GDM1 (cell line): ENCODE measurements at places on chromosomes 3 and 15.
A peak's percentile ranks its signal among the peaks of the same experiment; 100 is the strongest.

GRCh38 chr3:179074656-179075055, 3.0 kb upstream of the ZMAT3 start:
- DNase-seq, result no peak

DNA sequence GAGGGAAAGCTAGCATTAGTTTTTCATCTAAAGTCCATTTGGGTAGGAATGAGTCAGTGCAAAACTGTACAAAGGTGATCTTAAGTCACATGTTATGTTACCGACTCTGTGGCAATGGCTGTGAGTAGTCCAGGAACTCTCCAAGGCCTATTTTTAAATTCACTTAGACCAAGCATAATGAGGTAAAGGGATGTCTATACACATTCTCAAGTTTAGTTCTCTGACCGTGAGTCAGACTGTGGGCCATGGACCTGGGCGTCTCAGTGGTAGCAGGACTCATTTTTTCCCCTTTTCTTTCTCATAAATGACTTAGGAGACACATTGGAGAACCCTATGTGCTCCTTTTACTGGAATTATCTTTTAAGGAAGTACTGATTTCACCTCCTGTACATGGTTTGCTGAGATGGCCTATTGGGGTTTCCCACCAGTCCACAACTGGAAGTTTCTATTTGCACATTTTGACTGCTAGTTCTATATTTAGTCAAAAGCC, 488.7 kb upstream of the TPRG1 start:
- DNase-seq, result no peak

GRCh38 chr15:90954712-90955623, at the start of gene RCCD1:
TSS of gene RCCD1 (plus strand) at chr15:90954884. CDS start at chr15:90956735, 1,851 bp downstream.
- peak; percentile 90 for DNase-seq

DNA sequence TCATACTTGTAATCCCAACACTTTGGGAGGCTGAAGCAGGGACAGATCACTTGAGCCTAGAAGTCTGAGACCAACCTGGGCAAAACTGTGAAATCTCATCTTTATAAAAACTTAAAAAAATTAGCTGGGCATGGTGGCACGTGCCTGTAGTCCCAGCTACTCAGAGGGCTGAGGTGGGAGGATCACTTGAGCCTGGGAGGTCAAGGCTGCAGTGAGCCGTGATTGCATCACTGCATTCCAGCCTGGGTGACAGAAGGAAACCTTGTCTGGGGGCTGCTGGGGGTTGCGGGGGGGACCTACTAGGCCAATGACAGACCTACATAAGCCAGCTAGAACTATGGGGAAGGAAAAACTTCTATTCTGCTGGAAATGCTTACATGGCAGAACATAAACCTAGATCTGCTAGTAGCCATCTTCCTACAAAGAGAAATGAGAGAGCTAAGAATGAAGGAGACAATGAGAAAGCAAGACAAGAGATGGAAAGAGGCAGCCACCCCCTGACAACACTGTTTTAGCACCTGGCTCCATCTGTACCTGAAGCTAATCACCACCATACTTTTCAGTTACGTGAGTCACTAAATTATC, 23.9 kb downstream of the FOXP1 start:
- no peak for DNase-seq

DNA sequence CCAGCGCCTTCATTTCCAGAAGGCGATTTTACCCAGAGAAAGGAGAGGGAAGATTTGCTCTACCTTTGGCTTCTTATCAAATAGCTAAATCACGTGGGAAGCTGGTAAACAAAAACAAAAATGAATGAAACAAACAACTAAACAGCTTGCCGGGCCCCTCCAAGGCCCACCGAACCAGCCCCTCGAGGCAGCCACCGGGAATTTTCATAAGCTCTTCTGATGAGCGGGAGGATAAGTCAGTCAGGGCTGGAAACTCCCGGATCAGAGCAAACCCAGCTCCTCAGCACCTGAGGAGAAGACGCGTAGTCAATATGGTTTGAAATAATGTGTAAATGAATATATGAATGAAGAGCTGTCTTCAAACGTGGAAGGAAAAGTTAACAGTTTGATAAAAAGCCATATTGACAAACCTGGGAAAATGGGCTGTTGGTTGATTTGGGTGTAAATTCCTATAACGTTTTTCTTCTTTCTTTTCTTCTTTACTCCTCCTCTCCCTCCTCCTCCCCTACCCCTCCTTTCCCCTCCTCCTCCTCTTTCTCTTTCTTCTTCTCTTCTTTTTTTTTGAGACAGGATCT, 10.7 kb downstream of the RPLP1 start:
- DNase-seq, result no peak

GRCh38 chr3:182349051-182349450, 444.3 kb upstream of the ATP11B start:
- no peak for DNase-seq

GRCh38 chr15:83644439-83644838, 9.5 kb upstream of the ADAMTSL3 start:
- DNase-seq, result no peak

GRCh38 chr3:11600501-11601282, 43.0 kb downstream of the VGLL4 start:
- no peak for DNase-seq
